ENCODE measurements at places on chromosomes 4 and X. TPM values are rescaled to one million over a fixed set of nuclear protein-coding genes. Genes with fewer than 3 reads are reported as not detected.

DNA sequence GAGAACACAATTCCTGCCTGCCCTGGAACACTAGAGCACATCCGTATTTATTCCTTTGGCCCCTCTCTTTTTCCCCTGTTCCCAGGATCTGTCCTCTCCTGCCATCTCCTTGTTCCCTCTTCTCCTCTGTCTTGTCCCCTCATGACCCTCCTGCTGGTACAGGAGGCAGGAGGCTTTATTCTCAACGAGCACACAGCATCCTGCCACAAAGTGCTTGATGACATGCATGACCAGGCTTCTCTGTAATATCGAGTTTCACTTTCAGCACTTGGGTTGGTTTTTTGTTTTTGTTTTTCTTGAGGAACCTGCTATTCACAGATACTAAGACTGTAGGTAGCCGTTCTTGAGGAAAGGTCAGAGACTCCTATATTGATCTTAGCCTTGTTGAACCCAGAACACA lies 35.3 kb downstream of the NALF2 start:
- H3K27me3 ChIP-seq: no peaks in the 10 kb centered on the region
- no peak for DNase-seq
- H3K27ac ChIP-seq: no peak overlapping the region
- H3K36me3 ChIP-seq: no peaks in the 10 kb centered on the region
- no peak overlapping the region for H3K4me3 ChIP-seq

GRCh38 chr4:41256131-41256739 lies 493 bp upstream of the UCHL1 start:
- peak; percentile 24 for DNase-seq
- H3K27ac ChIP-seq: no peak overlapping the region
- no peaks in the 10 kb centered on the region for H3K36me3 ChIP-seq
- H3K27me3 ChIP-seq: peaks cover 51% of the 10 kb centered on the region
- peaks cover 16% of the 10 kb centered on the region for H3K4me1 ChIP-seq

- peak overlapping the region; percentile 93 for H3K27ac ChIP-seq
- peaks cover 19% of the 10 kb centered on the region for H3K27me3 ChIP-seq
- H3K4me1 ChIP-seq: peaks cover 39% of the 10 kb centered on the region
- DNase-seq: no peak
- no peak overlapping the region for H3K4me3 ChIP-seq
- H3K36me3 ChIP-seq: no peaks in the 10 kb centered on the region
Measured at GRCh38 chr4:125313497-125313896, 1.3 kb upstream of the FAT4 start.

GRCh38 chr4:6591313-6591712 lies 16.3 kb downstream of the MAN2B2 start:
- no peaks in the 10 kb centered on the region for H3K4me1 ChIP-seq
- no peaks in the 10 kb centered on the region for H3K27me3 ChIP-seq
- no peak for DNase-seq
- H3K27ac ChIP-seq: no peak overlapping the region
- peaks cover 95% of the 10 kb centered on the region for H3K36me3 ChIP-seq

DNA sequence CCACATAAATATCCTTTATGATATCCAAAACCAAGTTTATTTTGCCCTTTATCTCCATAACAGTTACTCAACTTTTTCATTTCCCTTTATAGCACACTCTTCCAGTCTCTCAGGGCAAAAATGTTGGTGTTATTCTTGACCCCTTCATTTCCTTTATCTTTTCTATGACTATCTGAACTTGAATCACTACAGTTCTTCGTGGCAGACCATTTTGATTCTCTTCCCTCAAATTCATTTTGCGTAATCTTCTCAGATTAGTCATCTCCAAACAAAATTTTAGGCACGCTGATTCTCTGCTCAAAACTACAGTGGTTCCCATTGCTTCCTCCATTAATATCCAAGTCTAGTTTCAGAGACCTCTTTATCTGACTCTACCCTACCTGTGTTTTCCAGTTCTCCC lies 26.1 kb downstream of the RUFY3 start:
- no peaks in the 10 kb centered on the region for H3K27me3 ChIP-seq
- H3K27ac ChIP-seq: no peak overlapping the region
- no peak for DNase-seq
- H3K4me3 ChIP-seq: no peak overlapping the region
- peaks cover 7% of the 10 kb centered on the region for H3K4me1 ChIP-seq
- H3K36me3 ChIP-seq: no peaks in the 10 kb centered on the region

- H3K4me3 ChIP-seq: no peak overlapping the region
- H3K27me3 ChIP-seq: no peaks in the 10 kb centered on the region
- no peak overlapping the region for H3K27ac ChIP-seq
Measured at GRCh38 chrX:147079974-147080373, 265.4 kb upstream of the CXorf51A start.

- H3K4me1 ChIP-seq: peaks cover 4% of the 10 kb centered on the region
- no peaks in the 10 kb centered on the region for H3K36me3 ChIP-seq
Measured at GRCh38 chr4:153065276-153065675, 129.2 kb downstream of the FHDC1 start.

GRCh38 chr4:99826016-99826415 lies 9.4 kb downstream of the DAPP1 start:
- no peak for DNase-seq
- H3K27ac ChIP-seq: no peak overlapping the region
- no peaks in the 10 kb centered on the region for H3K4me1 ChIP-seq
- H3K27me3 ChIP-seq: no peaks in the 10 kb centered on the region
- no peaks in the 10 kb centered on the region for H3K36me3 ChIP-seq

- H3K27me3 ChIP-seq: no peaks in the 10 kb centered on the region
- no peak overlapping the region for H3K4me3 ChIP-seq
- DNase-seq: no peak
- no peaks in the 10 kb centered on the region for H3K36me3 ChIP-seq
- H3K4me1 ChIP-seq: no peaks in the 10 kb centered on the region
Measured at GRCh38 chr4:77595364-77595973, 10.2 kb upstream of the CXCL13 start.

- no peak overlapping the region for H3K27ac ChIP-seq
- H3K36me3 ChIP-seq: peaks cover 5% of the 10 kb centered on the region
- peaks cover 24% of the 10 kb centered on the region for H3K4me1 ChIP-seq
Measured at GRCh38 chr4:122836941-122837340, 10.3 kb downstream of the FGF2 start.

- no peak for DNase-seq
- H3K27me3 ChIP-seq: no peaks in the 10 kb centered on the region
- no peak overlapping the region for H3K4me3 ChIP-seq
- H3K4me1 ChIP-seq: no peaks in the 10 kb centered on the region
Measured at GRCh38 chr4:154985673-154986072, 204.6 kb downstream of the RBM46 start.

DNA sequence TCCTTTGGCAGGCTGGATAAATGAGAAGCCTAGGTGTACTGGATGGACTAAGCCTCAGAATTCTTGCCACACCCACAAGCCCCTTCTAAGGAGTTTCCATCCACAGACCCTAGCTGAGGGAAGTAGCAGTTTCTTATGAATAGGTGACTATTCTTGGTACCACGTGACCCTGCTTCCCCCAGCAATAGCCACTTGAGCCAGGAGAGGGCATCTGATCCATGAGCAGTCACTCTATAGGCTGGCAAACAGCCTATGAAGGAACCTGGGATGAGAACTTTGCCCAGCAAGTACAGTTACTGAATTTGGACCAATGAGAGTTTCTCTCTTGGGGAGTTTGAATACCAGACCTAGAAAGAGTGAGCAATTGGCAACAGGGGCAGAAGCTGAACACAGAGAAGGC lies 84.0 kb downstream of the RTL9 start:
- no peak overlapping the region for H3K27ac ChIP-seq
- no peaks in the 10 kb centered on the region for H3K4me1 ChIP-seq
- DNase-seq: peak; percentile 39
- no peaks in the 10 kb centered on the region for H3K36me3 ChIP-seq

DNA sequence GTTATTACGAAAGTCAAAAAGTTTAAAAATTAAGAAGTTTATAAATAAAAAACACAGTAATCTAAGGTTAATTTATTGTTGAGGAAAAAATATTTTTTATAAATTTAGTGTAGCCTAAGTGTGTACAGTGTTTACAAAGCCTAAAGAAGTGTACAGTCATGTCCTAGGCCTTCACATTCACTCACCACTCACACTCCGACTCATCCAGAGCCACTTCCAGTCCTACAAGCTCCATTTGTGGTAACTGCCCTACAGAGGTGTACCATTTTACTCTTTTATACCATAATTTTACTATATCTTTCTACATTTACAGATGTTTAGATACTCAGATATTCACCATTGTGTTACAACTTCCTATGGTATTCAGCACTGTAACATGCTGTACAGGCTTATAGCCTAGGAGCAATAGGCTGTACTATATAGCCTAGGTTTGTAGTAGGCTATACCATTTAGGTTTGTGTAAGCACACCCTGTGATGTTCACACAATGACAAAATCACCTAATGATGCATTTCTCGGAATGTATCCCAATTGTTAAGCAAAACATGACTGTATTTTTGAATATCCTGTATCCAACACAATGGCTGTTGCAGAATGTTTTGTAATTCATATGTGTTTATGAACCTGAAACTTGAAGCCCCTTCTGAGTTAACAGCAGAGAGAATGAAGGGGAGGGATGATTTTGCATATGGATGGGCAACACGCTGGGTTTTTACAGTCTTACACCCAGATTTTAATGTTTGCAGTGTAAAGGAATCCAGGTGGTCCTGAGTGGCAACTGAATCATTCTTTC lies 3.1 kb downstream of the PPBP start:
- H3K4me1 ChIP-seq: peaks cover 23% of the 10 kb centered on the region
- no peaks in the 10 kb centered on the region for H3K36me3 ChIP-seq

GRCh38 chrX:20571611-20572010 lies 304.9 kb upstream of the RPS6KA3 start:
- no peaks in the 10 kb centered on the region for H3K27me3 ChIP-seq
- H3K4me1 ChIP-seq: no peaks in the 10 kb centered on the region
- peak; percentile 10 for DNase-seq
- no peak overlapping the region for H3K4me3 ChIP-seq
- no peak overlapping the region for H3K27ac ChIP-seq

DNA sequence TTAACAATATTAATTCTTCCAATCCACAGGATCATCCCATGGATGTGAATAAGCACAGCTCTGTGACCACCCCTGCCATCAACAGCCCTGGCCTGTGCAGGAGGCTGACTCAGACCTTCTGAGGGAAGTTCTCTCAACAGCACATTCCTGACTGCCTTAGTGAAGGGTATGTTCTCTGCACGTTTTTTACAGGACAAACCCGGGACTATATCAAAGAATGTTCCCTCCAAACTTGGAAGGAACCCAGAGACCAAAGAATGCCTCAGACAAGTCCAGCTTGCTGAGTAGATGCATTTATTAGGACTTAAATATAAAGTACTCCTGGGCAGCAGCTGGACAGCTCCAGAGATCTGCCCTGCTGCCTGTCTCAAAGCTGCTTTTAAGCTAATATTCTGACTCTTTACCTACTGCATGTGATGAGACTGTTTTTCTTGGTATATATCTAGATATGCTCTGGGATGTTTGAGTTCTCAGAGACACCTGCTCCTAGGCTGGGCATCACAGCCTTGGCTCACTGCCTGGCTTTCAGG lies 1127.8 kb upstream of the PRKX start:
- H3K36me3 ChIP-seq: no peaks in the 10 kb centered on the region
- H3K27ac ChIP-seq: no peak overlapping the region
- DNase-seq: peak; percentile 12
- no peaks in the 10 kb centered on the region for H3K4me1 ChIP-seq
- no peak overlapping the region for H3K4me3 ChIP-seq
- H3K27me3 ChIP-seq: no peaks in the 10 kb centered on the region

GRCh38 chr4:122710434-122711308 lies 21.8 kb upstream of the BBS12 start:
- H3K4me3 ChIP-seq: no peak overlapping the region
- H3K27me3 ChIP-seq: no peaks in the 10 kb centered on the region
- no peaks in the 10 kb centered on the region for H3K36me3 ChIP-seq
- H3K4me1 ChIP-seq: no peaks in the 10 kb centered on the region
- DNase-seq: no peak
- no peak overlapping the region for H3K27ac ChIP-seq

GRCh38 chrX:85084770-85085393 lies 81.2 kb downstream of the APOOL start:
- no peaks in the 10 kb centered on the region for H3K27me3 ChIP-seq
- no peak overlapping the region for H3K4me3 ChIP-seq
- peak; percentile 63 for DNase-seq
- no peaks in the 10 kb centered on the region for H3K4me1 ChIP-seq
- peaks cover 8% of the 10 kb centered on the region for H3K36me3 ChIP-seq

DNA sequence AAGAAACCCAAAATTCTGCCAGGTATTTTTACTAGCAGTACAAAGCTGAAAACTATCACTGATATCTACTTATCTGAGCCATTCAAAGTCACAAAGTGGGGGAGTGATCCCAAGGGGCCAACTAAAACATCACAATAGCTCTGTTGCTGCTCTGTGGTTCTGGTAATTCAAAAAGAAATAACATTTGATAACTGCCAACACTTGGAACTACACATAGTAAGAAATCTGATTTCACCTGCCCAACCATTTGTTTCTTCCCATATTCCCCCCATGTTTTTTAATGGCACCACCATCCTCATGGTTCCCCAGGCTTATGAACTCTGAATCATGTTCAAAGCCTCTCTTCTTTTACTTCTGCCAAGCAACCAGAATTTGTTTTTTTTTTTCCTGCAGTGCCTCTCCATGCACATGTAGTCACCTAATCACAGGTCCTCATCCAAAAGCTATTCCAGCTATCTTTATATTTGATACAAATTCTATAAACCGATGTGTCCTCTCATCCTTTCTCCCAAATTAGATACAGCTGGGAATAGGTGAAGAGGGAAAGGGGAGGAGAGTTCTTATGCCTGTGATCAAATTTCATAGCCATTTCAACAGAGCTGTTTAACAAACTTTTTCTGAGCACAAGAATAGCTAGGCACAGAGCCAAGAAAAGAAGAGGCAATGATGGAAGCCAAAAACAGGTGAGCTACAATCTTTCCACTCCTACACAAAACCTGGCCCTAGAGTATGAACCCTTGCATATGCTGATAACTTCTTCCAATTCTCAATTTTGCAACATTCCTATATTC lies 7.7 kb downstream of the AMMECR1 start:
- no peak for DNase-seq
- no peak overlapping the region for H3K4me3 ChIP-seq
- no peaks in the 10 kb centered on the region for H3K36me3 ChIP-seq
- H3K27ac ChIP-seq: no peak overlapping the region
- H3K4me1 ChIP-seq: peaks cover 8% of the 10 kb centered on the region

- DNase-seq: no peak
- no peak overlapping the region for H3K27ac ChIP-seq
- no peaks in the 10 kb centered on the region for H3K36me3 ChIP-seq
- H3K27me3 ChIP-seq: no peaks in the 10 kb centered on the region
Measured at GRCh38 chr4:81963763-81964020, 410.1 kb downstream of the HNRNPD start.

DNA sequence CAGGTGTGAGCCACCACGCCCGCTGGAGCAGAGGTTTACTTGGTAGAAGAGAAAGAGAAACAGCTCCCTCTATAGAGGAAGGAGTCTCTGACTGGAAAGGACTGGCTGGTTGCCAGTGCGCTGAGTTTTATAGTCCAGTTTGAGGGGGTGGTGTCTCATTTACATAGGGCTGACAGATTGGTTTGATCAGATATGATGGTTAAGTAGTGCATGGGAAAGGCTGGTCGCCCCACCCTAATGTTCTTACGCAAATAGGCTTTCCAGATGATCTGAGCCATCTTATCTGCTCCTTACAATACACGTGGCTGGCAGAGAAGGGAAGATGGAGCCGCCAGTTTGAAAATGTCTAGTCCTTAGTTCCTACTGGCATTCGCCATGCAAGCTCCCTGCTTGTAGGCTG lies 439.5 kb downstream of the NAF1 start:
- no peaks in the 10 kb centered on the region for H3K27me3 ChIP-seq
- DNase-seq: no peak
- H3K36me3 ChIP-seq: no peaks in the 10 kb centered on the region
- H3K4me1 ChIP-seq: no peaks in the 10 kb centered on the region

The NOX1 gene
- total RNA-seq: not detected

The GPC3 gene
- total RNA-seq: 18.8 TPM

The RNF175 gene
- total RNA-seq: not detected

The ANXA10 gene
- total RNA-seq: 721 TPM

The HEPH gene
- total RNA-seq: 11.4 TPM
